ENCODE measurements at places on chromosomes 7 and 10. TPM values are rescaled to one million over a fixed set of nuclear protein-coding genes. Genes with fewer than 3 reads are reported as not detected.
A peak's percentile ranks its signal among the peaks of the same experiment; 100 is the strongest.

KMT2C gene
- 73.3 TPM for total RNA-seq

DNA sequence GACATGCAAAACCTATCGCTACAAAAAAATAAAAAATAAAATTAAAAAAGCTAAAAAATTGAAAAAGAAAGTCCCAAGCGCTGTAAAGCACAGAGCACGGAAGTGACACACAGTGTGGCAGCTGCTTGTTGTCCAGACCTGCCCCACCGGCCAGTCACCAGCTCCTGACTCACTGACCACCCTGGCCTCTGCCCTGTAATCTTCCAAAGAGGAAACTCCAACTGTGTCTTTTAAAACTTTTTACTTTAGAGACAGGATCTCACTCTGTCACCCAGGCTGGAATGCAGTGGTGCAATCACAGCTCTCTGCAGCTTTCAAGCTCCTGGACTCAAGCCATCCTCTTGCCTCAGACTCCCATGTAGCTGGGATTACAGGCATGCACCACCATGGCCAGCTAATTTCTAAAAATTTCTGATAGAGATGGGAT, 23.6 kb downstream of the GNA12 start:
- peak; percentile 44 for DNase-seq

DNA sequence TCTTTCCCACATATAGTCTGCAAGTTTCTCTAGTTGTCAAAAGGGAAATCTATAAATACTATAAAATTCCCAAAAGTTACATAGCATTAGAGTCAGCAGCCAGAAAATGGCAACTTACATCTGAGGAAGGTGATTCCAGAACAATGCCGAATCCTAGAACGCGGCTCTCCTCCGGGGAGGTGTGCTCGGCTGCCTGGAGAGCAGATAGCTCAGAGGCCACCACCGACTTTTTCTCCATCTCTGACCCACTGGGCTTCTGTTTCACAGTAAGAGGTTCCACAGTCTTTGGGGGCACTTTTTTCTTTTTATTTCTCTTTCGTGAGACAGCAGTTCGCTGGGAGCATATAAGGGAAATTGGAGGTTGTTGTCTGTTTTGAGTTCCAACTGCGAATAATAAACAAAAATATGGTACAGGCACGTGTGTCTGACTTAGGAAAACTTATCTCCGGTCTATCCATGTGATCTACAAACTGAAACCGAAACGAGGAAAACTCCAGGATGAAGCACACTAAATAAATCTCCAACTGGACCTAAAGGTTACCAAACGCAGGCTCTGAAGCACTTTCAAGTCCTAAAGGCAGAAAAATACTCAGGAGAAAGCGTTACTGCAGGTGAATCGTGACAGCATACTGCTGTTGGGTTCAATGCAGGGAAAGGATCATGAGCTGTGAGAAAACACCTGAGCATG, 36.2 kb downstream of the BEND7 start:
- no peak for DNase-seq

DNA sequence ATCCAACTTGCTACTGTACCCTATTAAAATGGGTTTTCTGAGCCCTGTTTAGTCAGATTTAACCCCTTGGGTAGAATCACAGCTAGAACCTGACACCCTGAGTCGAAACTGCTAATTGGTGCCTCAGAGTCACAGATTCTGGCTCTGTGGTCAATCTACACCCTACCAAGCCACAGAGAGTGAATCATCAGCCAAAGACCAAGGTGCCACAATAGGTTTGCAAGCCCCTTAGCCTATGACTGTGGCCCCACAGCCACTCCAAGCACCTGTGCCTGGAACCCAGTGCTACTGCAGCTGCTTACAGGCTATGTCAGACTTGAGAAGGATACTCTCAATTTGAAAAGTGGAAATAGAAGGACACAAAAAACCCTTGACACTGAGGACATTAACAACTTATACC, 202.8 kb upstream of the KCND2 start:
- no peak for DNase-seq

DNA sequence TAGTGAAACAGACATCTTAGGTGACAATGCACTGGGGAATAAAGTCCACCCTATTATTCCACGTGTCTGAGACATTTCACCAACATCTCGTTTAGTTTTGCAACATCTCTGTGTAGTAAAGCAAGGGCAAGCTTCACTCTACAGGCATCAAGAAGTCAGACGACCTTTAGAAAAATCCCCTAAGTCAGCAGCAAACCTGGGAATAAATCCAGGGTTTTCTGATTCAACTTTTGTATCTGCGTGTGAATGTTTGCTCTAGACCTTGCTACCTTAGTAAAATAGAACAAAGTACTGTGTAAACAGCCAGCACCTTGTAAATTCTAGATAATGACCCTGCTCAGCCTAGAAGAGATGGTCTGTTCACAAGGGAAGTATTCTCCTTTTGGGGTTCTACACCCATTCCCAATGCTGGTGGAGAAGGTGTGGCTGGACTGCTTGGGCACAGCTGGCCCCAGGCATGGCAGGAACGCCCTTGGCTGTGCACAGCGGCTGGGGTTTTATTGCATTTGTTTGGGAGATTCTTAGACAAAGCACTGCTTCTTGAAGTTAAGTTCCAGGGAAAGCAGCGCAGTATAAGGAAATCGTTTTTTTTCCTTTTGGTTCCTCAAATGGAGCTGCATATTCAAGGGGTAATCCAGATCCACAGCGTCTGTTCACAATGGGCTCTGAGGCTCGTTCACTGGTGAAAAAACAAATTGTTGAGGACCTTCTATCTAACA, 38.3 kb upstream of the GALNTL5 start:
- DNase-seq: peak; percentile 84

DNA sequence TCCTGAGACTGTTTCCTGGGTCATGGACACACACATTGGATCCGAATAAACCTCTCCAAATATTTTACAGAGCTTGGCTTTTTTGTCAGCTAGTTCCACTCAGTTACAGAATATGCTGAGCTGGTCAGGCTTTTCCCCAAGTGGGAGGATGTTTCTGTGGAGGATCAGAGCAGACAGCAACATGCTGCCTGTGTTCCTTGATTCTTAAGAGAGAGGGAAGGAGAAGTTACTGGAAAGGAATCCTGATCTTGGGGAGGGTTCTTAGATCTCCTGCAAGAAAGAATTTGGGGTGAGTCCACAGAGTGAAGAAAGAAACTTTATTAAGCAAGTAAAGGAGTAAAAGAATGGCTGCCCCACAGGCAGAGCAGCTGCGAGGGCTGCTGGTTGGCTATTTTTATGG, 76.8 kb upstream of the RPA3 start:
- DNase-seq: no peak

NUTM2B gene
- 1.2 TPM for total RNA-seq

TAS2R4 gene
- total RNA-seq: 0.66 TPM

TMEM213 gene
- not detected for total RNA-seq

SHTN1 gene
- 30.9 TPM for total RNA-seq

DNA sequence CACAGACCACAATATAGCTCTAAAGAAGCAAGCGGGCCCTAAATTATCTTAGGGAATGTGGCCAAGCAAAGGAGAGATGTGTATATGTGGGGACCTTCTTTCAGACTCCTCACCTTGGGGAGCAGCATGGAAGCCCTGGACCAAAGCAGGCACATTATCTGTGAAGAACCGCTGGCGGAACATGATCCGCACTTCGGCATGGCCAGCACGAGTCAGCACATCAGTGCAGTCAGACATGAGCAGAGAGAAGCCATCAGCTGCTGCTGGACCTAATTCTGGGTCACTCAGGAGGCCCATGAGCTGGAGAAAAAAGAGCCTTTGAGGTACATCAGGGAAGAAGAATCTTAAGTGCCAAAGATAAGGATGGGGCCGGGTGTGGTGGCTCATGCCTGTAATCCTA, 14.0 kb downstream of the ZDHHC16 start:
- no peak for DNase-seq

GRCh38 chr7:7761974-7762779, 43.8 kb upstream of the RPA3 start:
- no peak for DNase-seq

- DNase-seq: no peak
Measured at GRCh38 chr7:128032605-128033235, 1.5 kb upstream of the LRRC4 start.

DNA sequence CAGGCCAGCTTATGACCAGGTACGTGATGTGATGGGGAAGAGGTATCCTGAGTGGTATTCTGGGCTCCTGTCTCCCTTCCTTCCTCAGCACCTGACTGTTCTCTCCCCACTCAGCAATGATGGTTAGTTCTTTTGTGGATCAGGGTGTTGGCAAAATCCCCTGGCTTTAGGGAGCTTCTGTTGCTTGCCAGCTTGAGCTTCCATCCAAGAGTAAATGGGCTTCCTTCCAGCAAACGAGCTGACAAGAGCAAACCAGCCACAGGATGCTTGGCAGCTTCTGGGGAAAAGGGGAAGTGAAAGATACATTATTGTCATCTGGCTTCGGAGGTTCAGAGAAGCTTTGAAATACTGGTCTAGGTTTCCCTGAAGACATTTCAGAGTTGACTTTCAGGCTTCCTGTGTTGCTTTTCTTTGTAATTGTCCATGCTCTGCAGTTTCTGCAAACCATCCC, 5.2 kb downstream of the DUSP5 start:
- DNase-seq: peak; percentile 60

DNA sequence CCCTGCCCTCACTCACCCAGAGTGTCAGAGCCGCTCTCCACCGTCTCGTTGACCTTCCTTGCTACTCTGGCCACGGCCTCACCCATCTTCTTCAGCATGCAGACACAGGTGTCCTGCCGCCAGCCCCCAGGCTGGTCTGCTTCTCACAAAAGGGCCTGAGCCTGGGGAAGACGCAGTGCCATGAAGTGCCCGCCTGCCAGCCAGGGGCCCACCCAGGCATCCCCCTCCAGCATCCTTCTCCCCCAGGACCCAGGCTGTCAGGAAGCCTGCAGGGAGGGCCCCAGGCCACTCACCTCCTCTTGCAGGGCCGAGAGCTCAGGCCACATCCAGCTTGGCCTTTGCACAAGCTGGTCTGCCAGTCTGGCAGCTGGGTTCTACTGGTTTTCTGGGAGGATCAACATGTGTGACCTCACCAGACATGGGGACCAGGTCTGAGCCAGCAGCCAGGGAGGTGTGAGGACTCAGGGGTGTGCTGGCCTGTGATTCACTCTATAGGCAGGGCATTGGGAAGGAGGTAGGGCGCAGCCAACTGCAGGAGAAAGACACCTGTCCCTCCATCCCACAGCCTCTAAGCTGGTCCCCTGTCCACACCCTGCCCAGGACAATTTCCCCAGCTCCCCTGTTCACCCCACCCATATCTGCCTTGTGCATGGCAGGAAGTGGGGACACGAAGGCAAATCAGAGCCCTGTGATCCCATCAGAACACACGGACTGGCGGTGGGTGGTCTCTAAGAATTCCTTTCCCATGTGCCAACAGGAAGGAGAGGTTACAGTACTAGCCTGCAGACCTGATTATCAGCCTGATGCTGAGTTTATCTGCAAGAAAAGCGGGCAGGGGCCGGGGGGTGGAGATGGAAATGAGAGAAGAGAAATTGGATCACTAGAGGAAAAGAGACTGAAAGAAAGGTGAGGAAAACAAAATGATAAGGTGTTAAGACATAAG, 5.7 kb downstream of the LRRC20 start:
- no peak for DNase-seq

SND1 gene
- total RNA-seq: 134 TPM

HOXA9 gene
- total RNA-seq: 19.5 TPM

DNA sequence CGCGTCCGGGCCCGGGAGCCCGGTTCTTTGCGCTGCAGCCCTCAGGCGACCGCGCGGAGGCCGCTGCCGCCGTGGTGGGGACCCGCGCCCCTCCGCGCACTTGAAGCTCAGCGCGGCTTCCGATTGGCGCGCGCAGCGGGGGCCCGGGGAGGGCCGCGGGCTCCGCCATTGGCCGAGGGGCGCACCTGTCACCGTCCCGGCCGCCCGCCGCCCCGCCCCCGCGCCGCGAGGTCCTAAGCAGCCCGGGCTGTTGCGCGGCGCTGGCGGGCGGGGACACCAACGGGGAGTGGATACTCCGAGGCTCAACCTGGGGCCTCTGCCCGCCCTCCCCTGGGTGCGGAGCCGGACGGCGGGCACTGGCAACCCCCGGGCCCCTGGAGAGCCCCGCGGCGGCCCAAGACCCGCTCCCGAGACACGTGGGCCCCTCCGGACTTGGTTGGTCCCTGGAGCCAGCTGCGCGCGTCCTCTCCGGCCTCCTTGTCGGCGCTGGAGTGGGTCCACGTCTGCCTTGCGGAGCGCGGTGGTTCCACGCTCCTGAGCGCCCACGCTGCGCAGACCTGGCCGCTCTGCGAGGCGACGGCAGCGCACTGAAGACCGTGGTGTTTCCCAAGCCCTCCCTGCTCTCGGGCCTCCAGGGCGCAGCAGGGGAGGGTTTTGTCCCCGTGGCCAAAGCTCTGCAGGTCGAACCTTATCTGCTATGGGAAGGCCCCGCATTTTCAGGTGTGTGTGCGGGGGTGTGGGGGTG, at the start of gene MNX1:
Gene MNX1 (minus strand): TSS at position 76 of the 745 bp plus-strand sequence. CDS start 313 bp downstream, outside the sequence.
- DNase-seq: peak; percentile 88

WIPF3 gene
- total RNA-seq: 1.6 TPM

DNA sequence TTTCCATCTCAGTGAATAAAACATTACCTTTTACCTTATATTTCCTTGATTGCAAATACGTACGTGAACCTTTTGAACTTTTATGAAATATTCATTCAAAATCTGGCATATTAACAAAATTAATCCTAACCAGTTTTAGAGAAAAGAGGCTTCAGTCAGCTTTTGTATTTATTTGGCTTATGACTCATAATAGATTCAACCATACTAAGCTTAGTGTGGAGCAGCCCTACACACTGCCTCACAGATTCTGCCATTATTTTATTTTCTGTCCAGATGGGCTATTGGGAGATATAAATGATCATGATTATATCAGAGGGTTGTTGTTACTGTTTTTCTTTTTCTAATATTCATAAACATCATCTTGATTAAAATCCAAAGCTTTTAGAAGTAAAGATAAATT, 325.5 kb downstream of the GPR37 start:
- DNase-seq: no peak

- DNase-seq: no peak
Measured at GRCh38 chr7:141287936-141288335, 214.1 kb downstream of the TMEM178B start.

DNA sequence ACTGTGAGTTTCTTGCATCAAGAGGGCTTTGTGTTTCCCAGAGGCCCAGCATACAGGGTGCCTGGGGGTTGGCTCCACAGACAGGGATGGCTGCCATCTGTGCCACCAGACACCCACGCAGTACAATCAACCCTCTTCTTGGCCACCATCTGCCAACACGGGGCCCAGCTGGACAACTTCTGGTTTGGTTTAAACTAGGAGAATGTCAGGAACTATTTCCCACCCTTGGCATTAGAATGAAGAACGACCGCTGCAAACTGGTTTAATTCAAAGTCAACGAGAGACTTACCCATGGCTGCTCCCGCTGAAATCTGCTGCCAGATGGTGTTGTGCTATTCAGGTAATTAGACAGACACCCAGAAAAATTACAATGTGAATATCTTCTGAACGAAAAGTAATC, 27.8 kb downstream of the NMT2 start:
- no peak for DNase-seq

VGF gene
- 0.90 TPM for total RNA-seq

DNA sequence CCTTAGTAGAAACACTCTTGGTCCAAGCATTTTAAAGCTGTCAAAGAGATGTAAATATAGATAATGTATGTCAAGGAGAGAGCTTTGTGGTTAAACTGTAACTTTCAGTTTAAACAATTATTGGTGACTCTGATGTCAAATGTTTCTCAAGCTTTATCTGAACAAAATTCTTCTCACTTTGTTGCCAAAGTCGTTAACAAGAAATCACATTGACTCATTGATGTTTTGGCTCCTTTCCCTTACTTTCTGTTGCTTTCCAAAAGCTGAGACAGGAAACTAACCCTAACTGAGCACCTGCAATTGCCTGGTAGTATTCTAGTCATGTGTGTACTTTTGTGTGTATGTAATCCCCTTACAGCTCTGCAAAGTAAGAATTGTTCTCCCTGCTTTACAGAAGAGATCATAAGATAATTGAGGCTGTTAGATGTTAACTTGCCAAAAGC, 108.5 kb downstream of the CFTR start:
- DNase-seq: no peak

- no peak for DNase-seq
Measured at GRCh38 chr10:125768219-125768855, 7.3 kb downstream of the MMP21 start.
